ENCODE measurements at places on chromosomes 7 and 10.

- no peak for DNase-seq
Observed at GRCh38 chr7:69078997-69079769, 519.1 kb upstream of the AUTS2 start.

- no peak for DNase-seq
Observed at GRCh38 chr10:35640951-35641675, 983 bp downstream of the FZD8 start.

DNA sequence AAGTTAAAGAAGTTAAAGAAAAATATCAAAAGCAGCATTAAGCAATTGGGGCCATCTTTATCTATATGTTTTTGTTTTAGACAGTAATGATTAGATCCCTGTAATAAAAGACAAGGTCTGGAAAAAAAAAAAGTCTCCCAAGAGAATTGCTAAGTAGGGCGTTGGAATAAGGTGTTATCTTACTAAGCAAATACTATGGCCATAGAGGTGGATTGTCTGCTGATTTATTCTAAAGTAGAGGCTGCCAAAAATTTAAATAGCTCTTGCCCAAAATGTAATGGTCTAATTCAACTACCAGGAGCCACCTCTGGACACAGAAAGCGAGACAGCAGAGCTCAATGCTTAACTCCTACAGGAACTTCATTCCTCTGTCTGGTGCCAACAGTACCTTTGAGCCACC, 71.6 kb downstream of the HERPUD2 start:
- DNase-seq, result no peak

- no peak for DNase-seq
Observed at GRCh38 chr7:108222236-108222892, 92.2 kb upstream of the LAMB4 start.

- DNase-seq, result no peak
Observed at GRCh38 chr7:78326189-78326588, 527.6 kb downstream of the PHTF2 start.

DNA sequence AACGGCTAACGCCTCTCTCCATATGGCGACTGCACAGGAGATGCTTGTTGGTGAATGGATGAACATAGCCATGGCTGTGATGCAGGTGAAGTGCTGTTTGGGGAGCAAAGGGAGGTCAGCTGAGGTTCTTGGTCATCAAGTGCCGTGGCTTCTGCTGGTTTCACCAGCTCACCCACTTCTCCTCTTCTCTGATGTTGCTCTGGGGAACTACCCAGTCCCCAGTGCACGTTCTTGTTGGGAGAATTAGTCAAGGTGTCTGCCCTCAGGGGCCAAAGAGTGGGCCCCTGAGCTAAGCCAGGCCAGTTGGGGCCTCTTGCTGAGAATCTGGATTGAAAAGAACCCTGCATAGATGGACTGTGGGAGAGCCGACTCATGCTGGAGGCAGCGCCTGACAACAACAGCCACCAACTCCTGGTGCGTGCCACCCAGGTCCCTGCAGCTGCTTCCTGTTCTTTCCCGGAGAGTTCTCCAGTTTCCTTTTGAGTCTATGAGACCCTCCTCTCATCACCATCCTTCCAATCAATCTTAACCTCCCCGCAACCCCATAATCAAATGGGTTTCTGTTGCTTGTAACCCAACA, 3.0 kb downstream of the BTBD16 start:
- no peak for DNase-seq

- no peak for DNase-seq
Observed at GRCh38 chr10:77332256-77332655, 305.4 kb downstream of the KCNMA1 start.

DNA sequence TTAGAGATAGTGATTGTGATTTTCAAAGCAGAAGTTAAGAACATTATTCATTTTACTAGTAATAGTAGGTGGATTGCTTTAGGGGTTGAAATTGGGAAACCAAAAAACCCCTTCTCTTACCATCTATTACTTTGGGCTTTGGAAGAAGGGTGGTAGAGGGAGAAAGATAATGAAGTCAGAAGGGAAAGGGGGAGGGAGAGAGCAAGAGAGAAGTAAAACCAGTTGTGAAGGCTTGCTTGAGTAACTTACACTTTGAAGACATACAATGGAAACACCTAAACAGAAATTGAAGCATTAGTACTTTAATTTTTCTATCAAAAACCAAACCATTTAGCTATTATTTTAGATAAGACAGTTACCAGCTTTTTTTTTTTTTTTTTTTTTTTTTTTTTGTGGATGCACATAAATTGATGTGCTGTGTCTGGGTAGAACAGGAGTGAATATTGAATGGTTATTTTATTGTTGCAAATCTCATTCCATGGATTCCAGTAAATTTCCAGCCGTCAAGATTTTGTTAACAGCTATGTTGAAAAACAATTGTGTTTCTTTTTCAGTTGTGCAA, 5.5 kb downstream of the PRKAR2B start:
- DNase-seq, result no peak

DNA sequence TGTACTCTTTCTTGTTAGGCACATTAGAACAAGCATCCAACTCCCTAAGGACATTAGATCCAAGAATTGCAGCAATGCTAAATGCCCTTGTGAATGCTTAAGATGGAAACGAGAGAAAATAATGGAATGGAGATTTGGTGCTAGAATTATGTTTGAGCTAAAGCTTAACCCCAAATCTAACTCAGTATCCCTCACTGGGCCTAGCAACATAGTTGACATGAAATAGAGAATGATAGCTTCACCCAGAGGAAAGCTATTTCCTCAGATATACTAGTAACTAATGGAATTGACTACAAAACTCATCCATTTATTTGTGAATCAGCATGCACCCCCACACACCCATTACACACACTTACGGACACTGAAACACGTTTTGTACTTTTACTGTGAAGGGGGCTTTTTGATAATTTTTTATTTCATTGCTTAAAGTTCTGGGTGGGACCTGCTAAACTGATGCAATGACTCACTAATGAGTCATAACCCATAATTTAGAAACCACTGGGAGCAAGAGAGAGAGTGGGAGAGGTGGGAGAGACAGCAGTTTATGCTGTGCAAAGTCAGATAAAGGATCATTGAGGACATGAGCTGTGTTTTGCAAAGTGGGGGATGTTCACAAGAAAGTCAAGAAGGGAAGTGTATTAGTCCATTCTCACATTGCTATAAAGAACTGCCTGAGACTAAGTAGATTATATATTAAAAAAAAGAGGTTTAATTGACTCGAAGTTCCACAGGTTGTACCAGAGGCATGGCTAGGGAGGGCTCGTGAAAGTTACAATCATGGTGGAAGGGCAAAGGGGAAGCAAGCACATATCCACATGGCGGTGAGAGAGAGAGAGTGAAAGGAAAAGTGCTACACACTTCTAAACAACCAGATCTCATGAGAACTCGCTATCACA, 382.7 kb downstream of the SFMBT2 start:
- no peak for DNase-seq

GRCh38 chr7:55534916-55535590, 37.2 kb downstream of the VOPP1 start:
- DNase-seq, result no peak
